ENCODE measurements at places on chromosomes 1 and 21.
A peak's percentile ranks its signal among the peaks of the same experiment; 100 is the strongest.

GRCh38 chr1:208606959-208607358 lies 362.8 kb upstream of the PLXNA2 start:
- no peak for DNase-seq

GRCh38 chr1:95957748-95958147 lies 723.7 kb downstream of the RWDD3 start:
- no peak for DNase-seq

- peak; percentile 10 for DNase-seq
These were observed 26.4 kb upstream of the SYCP1 start for GRCh38 chr1:114828251-114828650.

DNA sequence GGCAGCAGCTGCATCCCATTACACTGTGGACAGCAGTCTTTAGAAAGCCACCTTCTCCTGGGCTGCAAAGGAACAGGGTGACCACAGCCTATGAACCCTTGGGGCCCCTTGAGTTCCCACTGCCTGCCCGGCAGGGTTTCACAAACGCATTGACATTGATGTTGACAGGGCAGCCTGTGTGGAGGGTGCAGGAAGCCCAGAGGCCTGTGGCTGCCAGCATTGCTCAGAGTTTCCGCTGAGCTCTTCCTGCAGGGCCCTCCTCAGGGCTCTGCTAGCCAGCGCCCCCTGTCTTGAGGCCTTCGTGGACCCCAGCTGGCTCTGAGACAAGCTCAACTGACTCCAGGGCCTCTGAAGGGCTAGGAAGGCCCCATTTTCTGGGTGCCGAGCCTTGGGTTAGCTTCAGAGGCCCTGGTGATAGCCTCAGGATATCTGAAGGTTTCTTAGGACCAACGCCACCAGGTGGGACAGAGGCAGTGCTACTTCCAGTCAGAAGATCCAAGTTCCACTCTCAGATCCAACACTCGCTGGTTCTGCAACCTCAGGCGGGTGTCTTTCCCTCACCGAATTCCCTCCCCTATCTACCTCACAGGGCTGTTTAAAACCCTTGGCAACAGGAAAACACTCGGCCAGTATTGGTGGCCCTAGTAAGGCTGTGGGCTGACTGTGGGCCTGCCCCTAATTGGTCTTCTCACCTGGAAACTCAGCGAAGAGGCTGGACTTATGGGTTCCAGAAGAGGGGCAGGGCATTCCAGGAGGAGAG lies 27.2 kb upstream of the EPS8L3 start:
- no peak for DNase-seq

GRCh38 chr1:43285269-43285990 lies at the start of gene C1orf210:
TSS of gene C1orf210 (minus strand) at chr1:43285581. CDS start at chr1:43283270, 2,311 bp downstream.
- DNase-seq, result peak; percentile 89

DNA sequence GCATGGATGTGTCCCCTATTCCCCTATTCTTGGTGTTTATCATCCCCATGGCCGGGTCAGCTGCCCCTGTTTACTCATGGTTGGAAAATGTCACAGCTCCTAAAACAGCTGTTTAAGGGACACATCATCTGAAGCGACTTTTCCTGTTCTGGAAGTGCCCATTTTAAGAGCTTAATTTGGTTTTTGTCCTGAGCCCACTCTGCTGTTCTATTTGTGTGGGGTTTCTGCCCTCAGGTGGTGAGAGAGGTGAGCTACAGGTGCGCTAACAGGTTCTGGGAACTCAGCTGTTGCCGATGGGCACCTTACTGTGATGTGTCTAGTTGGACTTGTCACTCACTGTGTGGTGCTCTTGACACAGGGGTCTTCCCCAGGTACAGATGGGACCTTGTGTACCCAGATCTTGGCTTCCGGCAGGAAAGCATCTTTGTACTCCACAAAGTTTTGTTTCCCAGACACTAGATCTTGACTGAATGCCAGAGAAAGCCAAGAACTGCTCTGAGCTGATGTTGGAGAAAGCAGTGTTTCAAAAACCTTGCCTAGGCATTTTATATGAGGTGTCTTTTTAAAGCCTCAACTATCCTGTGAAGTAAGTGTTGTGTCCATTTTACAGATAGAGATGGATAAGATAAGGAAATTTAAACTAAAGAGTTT lies 59.0 kb upstream of the CD1D start:
- peak; percentile 57 for DNase-seq

GRCh38 chr1:96834986-96835385 lies 113.4 kb downstream of the PTBP2 start:
- no peak for DNase-seq
